ENCODE measurements at places on chromosomes 1 and 21. TPM values are rescaled to one million over a fixed set of nuclear protein-coding genes. Genes with fewer than 3 reads are reported as not detected.

DNA sequence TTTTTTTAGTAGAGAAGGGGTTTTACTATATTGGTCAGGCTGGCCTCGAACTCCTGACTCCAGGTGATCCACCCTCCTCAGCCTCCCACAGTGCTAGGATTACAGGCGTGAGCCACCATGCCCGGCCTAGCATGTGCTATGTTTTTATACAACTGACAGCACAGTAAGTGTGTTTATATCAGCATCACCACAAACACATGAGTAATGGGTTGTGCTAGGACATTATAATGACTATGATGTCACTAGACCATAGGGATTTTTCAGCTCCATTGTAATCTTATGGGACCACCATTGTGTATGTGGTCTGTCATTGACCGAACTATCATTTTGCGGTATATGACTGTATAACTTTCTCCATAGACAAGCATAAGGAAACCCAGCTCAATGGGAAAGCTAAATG is 6.3 kb downstream of the LEFTY2 start:
- no peak for DNase-seq

The ACP6 gene
- 6.0 TPM for total RNA-seq

- DNase-seq: no peak
These were observed 872 bp upstream of the PPP2R5A start for GRCh38 chr1:212284332-212284743.

- peak; percentile 94 for DNase-seq
These were observed 56.9 kb downstream of the LYST start for GRCh38 chr1:235809688-235810397.

GRCh38 chr1:30770150-30770549 is 12.6 kb upstream of the LAPTM5 start:
- no peak for DNase-seq

- peak; percentile 19 for DNase-seq
These were observed 18.8 kb upstream of the RGS16 start for GRCh38 chr1:182622901-182623528.

GRCh38 chr1:99270646-99271045 is 6.4 kb downstream of the PLPPR4 start:
- no peak for DNase-seq

DNA sequence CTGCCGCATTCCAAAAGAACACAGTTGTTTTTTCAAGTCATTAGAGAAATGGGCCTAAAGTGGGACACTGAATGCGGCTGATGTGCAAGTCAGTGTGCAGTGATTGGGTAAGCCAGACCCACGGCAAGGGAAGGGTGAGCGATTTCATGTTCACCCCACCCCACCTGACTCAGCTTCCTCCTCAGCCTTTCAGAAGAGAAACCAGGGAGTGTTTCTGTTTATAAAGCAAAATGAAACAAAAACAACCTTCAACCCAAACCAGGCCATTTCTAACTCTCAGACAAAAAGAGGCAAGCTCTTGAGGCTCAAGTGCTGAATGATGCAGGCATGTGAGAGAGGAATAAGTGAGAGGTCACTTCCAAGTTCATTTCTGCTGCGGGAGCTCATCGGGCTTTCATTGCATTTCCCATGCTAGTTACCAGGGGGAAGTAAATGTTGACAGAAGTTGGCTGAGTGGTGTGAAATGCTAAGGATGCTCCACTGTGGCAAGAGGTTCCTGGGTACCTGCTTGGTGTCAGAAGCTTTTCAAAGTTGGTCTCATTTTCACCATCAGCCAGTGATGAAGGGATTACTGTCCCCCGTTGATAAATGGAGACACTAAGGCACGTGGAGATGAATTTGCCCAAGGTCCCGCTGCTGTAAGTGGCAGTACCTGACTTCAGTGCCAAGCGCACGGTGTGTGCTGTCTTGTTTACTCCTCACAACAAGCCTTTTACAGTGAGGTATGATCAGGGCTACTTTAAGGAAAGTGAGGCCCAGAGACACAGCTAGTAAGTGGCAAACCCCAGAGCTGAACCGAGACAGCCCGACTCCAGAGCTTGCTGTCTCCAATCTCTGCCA is 29.1 kb downstream of the STPG1 start:
- DNase-seq: peak; percentile 82

DNA sequence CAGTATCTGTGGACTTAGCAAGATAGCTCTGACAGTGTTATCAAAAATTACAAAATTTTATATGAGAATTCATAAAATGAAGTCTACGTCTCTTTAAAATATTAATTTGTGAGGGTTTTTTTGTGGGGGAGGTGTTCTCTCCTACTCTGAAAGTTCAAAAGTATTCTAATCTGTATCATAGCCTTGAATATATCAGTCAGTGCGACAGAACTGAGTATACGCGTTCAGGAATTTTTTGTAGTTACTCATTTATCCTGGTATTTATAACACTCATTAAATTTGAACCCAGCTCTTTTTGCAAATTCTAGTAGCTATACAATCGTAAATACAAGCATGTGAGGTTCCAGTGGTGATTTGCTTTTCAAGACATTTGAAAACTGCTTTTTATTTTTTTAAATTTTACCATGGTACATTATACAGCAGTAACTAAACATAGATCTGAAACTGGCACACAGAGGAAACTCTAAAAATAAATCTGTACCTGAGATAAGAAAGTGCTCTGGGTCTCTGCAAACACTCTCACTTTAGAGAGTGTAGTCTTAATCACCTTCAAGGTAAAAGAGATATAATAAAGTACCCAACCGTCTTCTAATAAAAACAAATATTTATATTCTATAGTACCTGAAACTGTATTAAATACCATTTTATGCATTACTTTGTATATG is 178.4 kb upstream of the ADAMTS5 start:
- DNase-seq: no peak

- DNase-seq: no peak
These were observed 478.9 kb upstream of the CAMK1G start for GRCh38 chr1:209104646-209105045.

The SMAP2 gene
- total RNA-seq: 19.4 TPM

DNA sequence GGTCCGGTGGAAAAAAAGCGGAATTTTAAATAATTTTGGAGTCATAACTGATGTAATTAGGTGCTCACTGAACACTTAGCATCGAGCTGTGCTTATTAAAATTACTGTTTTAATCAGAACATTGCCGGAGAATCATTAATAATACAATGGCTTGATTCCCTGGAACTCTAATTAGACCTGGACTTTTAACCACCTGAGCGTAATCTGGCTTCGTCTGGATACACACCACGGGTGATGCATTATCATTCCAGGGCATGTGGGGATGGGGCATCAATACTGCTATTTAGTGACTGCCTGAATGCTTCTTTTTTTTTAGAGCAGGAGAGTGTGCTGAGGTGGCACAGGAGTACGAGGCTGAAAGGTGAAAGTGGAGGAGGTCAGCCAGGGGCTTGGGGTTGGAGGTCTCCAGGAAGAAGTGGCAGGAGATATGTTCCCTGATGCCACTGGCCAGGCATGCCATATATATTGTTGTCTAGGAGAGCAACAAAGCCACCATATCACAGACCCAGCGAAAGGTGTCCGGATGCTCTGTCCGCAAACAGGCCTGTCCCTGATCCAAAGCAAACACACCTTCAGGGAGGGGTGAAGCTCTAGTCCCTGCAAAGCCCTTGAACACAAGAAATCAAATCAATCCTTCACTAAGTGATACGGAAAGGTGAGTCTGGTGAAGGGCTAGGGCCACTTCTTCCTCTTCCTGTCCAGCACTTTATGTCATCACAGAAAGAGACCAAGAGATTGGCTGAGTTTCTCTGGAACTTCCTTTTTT is 125.2 kb downstream of the PLXNA2 start:
- no peak for DNase-seq

DNA sequence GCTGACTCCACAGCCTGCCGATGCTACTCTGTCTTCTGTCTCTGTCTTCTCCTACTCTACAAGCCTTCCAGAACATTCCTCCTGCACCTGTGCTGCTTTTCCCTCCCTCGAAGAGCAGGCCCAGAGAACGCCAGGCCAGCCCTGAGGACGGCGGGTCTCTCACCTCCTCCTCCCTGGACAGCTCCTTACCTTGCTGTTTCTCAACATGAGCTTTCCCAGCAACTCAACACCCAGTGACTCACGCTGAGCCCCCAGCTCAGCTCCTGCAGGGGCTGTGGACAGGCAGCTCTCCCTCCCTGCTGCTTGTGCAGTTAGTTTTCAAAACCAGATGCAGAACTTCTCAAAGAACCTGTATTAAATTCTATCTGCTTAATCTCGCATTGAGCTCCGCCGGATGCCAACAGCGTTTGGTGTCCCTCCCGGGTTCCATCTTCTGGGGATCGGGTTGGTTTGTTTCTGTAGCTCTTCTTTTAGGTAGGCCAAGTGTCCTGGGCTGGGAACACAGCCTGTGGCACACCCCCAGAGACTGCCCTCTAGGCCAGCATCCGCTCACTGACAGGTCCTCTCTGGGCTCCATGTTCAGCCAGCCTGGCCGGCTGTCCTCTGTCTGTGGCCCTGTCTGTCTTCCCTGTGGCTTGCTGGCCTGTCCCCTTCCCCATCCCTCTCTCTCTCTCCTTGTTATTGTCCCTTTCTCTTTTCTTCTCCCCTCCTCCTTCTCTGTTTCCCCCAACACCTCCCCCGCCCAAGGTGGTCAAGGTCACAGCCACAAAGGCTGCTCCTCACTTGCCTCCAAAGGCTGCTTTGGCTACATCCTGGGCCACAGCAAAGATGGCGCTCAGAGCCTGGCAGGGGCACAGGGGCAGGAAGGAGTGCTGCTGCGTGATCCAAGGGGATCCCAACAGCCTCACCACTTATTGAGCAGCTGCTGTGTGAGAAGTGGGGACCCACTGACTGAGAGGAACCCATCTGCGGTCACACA is 391.0 kb downstream of the MATN1 start:
- DNase-seq: no peak

The ZMYND12 gene
- total RNA-seq: 0.32 TPM

The DPT gene
- total RNA-seq: 1.7 TPM

The SLC45A3 gene
- 3.2 TPM for total RNA-seq

DNA sequence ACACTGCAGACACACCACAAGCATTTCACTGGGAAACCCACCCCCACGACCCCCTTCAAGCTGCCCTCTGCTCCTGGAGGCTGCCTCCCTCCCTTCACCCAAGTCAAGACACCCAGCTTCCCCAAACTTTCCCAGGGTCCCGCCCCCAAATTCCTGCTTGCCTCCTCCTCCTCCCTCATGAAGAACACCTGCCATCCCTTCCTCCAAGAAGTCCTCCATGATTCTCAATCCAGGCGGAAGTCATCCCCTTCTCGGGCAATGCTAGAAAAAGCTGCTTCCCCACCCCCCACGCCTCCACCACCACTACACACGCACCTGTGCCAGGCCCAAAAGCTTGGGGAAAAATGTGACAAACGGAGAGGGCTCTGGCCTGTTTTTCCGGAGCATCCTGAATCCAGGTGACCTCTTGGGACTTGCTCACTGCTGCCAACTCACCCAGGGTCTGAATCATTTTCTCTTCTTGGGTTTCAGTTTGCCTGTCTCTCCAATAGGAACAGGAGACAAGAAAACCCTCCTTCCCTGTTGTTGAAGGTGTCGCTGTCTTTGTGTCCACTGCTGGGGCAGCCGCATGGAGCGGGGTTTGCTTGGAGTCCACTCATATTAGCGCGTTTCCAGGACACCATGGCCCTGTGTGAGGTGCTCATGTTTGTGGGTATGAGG is 101.0 kb upstream of the CASZ1 start:
- no peak for DNase-seq

- DNase-seq: no peak
These were observed 1103.3 kb upstream of the B3GALT2 start for GRCh38 chr1:194289569-194290266.

DNA sequence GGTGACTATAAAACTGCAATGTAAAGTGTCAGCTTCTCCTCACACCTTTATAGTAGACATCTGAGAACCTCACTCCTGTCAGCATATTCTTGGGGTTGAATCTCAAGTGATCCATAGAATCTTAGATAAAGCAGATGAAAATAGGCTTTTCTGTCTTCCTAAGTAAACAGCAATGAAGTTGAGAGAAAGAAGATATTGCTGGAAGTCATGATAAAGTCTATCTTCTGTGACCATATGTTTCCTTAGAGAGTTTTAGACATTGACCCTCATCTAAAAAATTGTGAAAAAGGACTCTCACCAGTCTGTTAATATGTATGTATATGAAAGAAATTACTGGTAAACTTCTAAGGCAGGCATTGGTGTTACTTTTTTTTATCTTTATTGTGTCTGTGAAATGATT is 66.8 kb downstream of the LIPI start:
- DNase-seq: no peak

GRCh38 chr1:213719462-213719861 is 268.3 kb upstream of the PROX1 start:
- DNase-seq: no peak

- no peak for DNase-seq
These were observed 690.7 kb downstream of the ADGRL2 start for GRCh38 chr1:82491301-82492048.

DNA sequence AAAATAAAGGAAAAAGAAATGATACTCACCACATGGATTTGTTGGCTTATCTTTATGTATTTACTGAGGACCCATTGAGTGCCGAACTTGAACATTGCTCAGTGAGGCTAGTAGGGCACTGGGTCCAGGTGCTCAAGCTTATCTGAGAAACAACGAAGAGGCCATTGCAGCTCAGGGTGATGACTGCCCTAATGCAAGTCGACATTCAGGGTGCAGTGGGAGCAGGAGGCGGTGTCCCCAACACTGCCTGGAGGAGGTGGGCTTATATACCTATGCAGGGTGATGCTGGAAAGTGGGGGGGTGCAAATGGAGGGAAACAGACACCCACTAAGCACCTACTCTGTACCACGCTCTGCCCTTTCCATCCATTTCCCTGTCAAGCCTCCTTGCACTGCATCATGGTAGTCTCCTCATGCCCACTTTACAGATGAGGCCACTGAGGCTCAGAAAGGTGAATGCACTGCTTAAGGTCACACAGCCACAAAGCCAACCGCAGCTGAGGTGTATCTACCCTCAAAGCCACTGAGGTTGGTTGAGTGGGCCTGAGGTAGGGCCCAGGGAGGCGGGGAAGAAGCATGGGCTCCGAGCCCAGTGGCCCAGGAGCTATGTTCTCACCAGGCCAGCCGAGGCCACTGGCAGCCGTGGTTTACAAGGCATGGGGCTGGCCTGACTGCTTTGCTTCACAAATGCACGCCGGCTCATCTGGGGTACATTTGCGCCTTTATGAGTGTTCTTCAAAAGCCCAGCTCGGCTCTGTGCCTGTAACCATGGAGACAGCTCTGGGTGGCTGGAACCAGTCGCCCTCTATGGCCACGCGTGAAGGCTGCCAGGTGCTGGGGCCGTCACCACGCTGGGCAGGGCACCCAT is 103.8 kb downstream of the EPHB2 start:
- no peak for DNase-seq

Measured in fibroblast of villous mesenchyme (primary cell).